Renal cortical epithelial cell (primary cell): ENCODE measurements at places on chromosomes 7 and 10. TPM values are rescaled to one million over a fixed set of nuclear protein-coding genes. Genes with fewer than 3 reads are reported as not detected.

GRCh38 chr7:10429511-10429910, 544.2 kb upstream of the PHF14 start:
- no peak for DNase-seq

Gene TAS2R3
- total RNA-seq = 2.3 TPM in 1 of 2 replicates, not detected in the other

DNA sequence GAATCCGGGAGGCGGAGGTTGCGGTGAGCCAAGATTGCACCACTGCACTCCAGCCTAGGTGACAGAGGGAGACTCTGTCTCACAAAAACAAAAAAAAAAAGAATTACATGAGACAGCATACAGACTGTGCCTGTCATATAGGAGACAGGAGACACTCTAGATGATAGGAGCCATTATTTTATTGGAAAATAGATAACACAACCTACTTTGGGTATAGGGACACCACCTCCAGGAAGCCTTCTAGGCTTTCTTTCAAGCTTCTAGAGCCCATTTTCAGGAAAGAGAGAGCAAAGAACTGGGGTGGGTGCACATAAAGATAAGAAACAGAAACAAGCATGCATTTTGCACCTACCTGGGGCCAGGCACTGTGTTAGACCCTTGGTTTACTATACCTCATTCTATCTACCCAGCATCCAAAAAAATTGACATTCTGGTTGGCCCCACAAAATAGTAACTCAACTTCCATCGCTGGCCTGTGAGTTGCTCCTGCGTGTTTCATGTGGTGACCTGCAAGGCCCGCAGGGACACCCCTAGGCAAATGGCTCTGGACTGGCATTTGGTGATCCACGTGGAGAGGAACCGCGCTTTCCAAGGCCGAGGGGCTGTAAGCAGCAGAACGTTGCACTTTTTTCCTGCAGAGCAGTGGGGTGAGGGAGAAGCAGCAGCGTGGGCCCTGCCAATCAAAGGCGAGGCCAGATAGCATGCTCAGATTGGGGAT, 57.1 kb upstream of the CACUL1 start:
- no peak for DNase-seq

Gene NME8
- not detected in 2 replicates for total RNA-seq

DNA sequence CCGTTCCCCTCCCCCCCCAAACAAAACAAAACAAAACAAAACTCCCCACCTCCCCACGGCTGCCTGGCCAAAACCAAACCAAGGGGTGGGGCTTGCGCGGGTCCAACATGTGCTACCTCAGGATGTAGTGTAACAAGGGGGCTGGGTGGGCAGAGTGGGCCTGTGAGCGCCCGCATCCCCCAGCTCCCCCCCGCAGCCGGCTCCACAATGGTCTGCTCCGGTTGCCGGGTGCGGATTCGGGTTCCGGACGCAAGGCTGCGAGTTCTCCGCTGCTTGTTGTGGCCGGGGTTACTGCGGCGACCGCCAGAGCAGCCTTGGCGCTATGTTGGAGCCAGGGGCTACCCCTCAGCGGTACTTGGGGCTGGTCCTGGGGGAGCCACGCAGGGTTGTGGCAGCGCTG, 4.9 kb downstream of the C10orf143 start:
- no peak for DNase-seq

DNA sequence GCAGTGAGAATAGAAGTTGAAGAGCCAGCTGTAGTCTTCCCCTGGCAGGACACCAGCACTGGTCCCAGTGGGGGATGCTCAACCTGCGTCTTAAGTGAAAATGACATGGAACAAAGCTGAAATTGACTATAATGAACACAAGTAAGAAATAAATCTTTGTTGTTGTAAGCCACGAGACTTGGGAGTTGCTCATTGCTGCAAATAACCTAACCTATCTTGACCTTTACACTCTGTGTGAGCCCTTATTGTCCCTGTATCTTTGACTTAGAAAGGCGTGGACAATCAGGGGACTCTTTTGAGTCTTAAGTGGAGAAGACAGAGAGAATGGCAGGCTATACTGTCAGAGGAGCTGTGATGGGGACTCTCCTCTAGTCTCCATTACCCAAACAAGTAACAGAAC, 16.9 kb downstream of the ZC3HAV1L start:
- no peak for DNase-seq

Gene SLC18A3
- 0.10 TPM in 1 of 2 replicates, not detected in the other for total RNA-seq

DNA sequence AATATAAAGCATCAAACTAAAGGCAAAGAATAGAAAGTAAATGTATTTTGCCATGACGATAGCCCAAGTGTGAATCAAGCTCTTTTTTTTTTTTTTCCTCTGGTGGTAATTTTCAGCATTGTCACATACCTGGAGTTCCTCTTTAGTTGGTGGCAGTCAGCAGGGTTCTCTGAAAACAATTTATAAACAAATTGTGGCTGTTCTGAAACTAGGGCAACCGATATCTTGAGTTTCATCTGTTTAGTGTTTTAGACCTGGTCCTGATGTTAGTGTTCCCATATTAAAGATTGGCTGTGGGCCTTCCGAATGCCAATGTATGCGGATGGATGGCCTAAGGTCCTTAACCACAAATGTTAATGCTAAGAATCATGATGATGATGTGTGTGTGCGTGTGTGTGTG, 713.1 kb downstream of the GATA3 start:
- DNase-seq = no peak

GRCh38 chr10:26969145-26969926, 108.6 kb upstream of the ABI1 start:
- DNase-seq = no peak

DNA sequence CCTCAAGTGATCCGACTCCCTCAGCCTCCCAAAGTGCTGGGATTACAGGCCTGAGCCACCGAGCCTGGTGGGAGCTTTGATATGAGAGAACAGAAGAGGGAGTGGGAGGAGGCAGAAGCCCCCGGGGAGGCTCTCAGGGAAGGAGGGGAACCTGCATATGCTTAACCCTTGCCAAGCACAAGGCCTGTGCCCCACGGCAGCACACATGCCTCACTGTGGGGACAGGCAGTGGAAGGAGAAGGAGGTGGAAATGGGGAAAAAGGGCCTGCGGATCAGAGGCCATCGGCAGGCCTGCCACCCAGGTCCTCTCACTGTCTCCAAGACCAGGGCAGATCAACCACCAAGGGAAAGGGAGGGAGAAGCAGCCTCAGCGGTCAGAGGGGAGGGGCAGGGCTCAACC, 7.2 kb upstream of the GRID1 start:
- no peak for DNase-seq

Gene PTPRE
- 9.9 and 19.6 TPM in 2 replicates for total RNA-seq

- peak; percentile 77 for DNase-seq
Measured at GRCh38 chr10:53664282-53665019, 891.9 kb upstream of the MBL2 start.

GRCh38 chr10:62297857-62298256, 29.2 kb upstream of the RTKN2 start:
- no peak for DNase-seq

DNA sequence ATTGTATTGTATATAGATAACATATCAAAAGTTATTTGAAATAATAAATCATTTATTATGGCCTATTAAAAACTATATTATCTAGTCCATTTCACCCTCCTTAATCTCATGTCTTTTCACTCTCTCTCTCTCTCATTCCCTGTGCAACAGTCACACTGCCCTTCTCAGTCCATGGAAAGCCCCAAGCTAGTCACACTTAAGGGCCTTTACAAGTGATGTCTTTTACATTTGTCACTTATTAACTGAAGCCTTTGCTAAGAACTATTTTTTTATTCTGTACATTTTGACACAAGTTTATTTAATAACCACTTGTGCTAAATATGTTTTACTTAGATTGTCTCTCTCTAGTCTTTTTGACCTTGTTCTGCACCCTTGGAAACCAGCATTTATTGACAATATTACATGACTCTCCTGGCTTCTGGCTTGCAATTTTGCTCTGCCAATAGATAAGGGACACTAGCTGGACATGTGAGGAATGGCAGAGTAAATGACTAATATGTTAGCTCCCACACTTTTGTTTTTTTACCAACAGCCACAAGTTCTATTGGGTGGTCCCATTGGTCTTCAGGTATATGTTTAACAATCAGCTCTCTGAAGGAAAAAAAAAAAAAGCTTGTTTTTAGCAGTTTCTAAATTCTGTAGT, 706.8 kb upstream of the POT1 start:
- DNase-seq = peak; percentile 58

- no peak for DNase-seq
Measured at GRCh38 chr7:87032604-87033339, 26.7 kb downstream of the ELAPOR2 start.

DNA sequence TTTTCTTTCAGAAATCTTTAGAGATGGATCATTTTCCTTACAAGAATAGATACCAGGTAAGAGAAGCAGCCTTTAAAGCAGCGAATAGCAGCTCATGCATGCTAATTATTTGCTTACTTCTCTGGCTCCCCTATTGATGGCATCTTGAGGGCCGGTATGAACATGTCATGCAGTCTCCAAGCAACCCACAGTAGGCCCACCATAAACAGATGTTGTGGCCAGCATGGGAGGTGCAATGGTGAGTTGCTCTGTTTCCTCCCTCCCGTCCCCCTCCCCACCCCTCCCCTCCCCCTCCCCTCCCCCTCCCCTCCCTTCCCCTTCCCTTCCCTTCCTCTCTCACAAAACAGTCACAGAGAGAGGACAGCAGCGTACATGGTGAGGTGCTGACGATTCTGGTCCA, 9.7 kb upstream of the ZNF273 start:
- no peak for DNase-seq

DNA sequence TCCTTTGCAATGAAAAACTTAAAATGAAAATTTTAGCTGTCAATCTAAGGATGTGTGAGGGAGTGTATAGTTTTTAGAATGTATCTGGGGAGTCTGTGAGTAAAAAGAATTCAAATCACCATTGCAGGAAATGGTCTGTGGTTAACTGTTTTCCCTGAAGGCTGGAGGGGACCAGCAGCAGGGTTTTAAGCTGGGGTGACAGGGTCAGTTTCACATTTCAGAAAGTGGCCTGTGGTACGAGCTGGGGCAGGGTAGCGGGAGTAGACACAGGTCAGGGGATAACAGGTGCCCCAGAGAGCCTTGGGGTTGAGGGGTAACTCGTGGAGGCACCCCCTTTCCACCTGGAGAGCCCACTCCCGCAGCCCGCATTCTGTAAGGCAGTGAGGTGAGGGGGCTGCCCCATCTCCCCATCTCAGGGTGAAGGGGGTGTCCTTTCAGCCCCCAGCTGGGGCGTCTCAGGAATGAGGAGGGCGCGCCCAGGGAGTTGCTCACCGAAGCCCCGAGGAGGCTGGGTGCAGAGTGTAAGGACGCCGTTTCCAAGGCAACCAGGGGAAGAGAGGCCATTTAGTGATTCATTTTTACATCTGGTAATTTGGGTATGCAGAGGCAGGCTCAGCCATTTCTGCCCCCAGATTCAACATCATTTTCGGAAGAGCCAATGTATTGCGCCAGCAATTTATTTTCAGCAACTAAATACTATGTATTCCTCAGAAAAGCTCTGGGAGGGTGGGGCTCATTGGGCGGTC, 168.9 kb downstream of the SLIT1 start:
- DNase-seq = no peak

Gene STEAP1B
- total RNA-seq = 2.0 and 2.1 TPM in 2 replicates

DNA sequence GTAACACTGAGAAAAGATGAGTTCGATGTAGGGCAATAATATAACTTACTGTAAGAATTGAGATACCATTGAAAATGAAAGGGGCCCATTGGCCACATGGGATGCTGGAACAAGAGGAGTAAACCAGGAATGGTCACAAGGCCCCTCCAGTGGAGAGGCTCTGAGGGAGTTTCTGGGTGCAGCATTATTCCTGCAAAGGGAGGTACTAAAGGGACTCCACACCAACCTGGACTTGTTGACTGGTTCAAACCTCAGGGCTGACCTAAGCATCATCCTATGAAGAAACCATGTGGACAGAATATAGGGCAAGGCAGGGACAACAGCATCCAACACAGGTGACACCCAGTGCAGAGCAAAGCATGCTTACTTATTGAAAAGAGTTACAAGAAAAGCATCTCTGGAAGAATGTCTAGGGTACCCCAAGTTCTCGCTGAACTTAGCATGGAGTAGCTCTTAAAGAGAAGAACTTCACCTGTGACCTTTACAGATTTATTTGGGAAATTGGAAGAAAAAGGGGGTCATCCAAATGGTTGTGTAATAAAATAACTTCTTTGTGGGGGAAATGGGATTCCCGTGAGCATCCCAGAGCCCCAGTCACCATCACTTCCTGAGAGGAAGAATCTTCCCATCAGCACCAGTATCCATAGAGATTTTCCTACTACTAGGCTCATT, 34.7 kb downstream of the PRSS2 start:
- no peak for DNase-seq

Gene HMX3
- not detected in 2 replicates for total RNA-seq

Gene TAS2R5
- 0.69 and 1.8 TPM in 2 replicates for total RNA-seq

- peak; percentile 13 for DNase-seq
Measured at GRCh38 chr10:91144961-91145360, 75.5 kb upstream of the PCGF5 start.

DNA sequence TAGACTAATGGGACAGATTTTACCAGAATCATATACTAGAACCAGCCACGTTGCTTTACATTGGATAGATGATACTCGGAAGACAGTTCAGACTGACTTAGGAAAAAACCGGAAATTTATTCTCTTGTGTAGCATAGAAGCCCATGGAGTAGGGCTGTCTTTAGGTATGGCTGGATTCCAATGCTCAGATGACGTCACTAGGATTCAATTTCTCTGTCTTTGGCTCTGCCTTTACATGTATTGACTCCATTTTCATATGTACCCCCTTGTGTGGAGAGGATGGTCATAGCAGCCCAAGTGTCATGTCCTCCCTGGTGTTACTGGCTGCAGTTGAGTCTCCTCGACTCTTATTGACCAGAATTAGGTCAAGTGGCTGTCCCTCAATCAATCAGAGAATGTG, 39.2 kb upstream of the SMNDC1 start:
- no peak for DNase-seq

Gene OR2A7
- total RNA-seq = 1.7 and 5.6 TPM in 2 replicates

DNA sequence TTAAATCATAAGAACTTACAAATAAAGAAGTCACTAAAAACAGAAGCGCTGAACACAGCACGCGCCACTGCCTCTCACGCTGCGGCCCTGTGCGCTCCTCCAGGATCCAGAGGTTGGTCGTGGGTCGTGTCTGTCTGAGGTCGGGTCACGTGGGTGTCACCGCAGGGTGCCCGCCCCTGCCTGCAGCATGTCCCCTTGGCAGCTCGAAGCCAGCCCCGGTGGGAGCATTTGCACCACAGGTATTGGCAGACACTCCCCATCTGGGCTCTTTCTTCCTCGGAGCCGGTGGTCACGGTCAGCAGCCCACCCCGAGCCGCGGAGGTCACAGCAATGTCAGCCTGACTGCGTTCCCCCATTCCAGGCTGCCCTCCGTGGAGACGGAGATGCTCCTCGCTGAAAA, 88.6 kb downstream of the PDGFA start:
- DNase-seq = no peak
